ENCODE measurements at places on chromosomes 1 and 21. TPM values are rescaled to one million over a fixed set of nuclear protein-coding genes. Genes with fewer than 3 reads are reported as not detected.
A peak's percentile ranks its signal among the peaks of the same experiment; 100 is the strongest.

GRIK3 gene
- 0.09 TPM for total RNA-seq

DDR2 gene
- total RNA-seq, result 1.4 TPM

AUNIP gene
- total RNA-seq, result 3.0 TPM

CD52 gene
- total RNA-seq, result not detected

CD2 gene
- total RNA-seq, result not detected

GRCh38 chr1:21510885-21511578 is 1.8 kb downstream of the ALPL start:
- H3K4me1 ChIP-seq, result no peaks in the 10 kb centered on the region
- peaks cover 32% of the 10 kb centered on the region for H3K27me3 ChIP-seq
- H3K36me3 ChIP-seq, result no peaks in the 10 kb centered on the region

GRCh38 chr1:47367651-47368050 is 34.1 kb downstream of the CMPK1 start:
- H3K27me3 ChIP-seq, result no peaks in the 10 kb centered on the region
- peaks cover 7% of the 10 kb centered on the region for H3K36me3 ChIP-seq
- no peaks in the 10 kb centered on the region for H3K4me1 ChIP-seq
- no peak overlapping the region for H3K4me3 ChIP-seq
- no peak for DNase-seq

- DNase-seq, result no peak
- H3K27ac ChIP-seq, result no peak overlapping the region
- no peaks in the 10 kb centered on the region for H3K4me1 ChIP-seq
- H3K4me3 ChIP-seq, result no peak overlapping the region
- H3K27me3 ChIP-seq, result no peaks in the 10 kb centered on the region
- H3K36me3 ChIP-seq, result no peaks in the 10 kb centered on the region
These were observed 818.9 kb downstream of the KCNT2 start for GRCh38 chr1:195789321-195789720.

GRCh38 chr1:3222042-3222692 is 153.2 kb downstream of the PRDM16 start:
- H3K27me3 ChIP-seq, result no peaks in the 10 kb centered on the region
- peak overlapping the region; percentile 55 for H3K27ac ChIP-seq
- no peak for DNase-seq
- no peaks in the 10 kb centered on the region for H3K36me3 ChIP-seq
- H3K4me3 ChIP-seq, result no peak overlapping the region

- no peaks in the 10 kb centered on the region for H3K36me3 ChIP-seq
- DNase-seq, result no peak
- no peak overlapping the region for H3K4me3 ChIP-seq
- H3K4me1 ChIP-seq, result peaks cover 11% of the 10 kb centered on the region
- no peaks in the 10 kb centered on the region for H3K27me3 ChIP-seq
These were observed 28.7 kb downstream of the ABCA4 start for GRCh38 chr1:94092210-94092613.

GRCh38 chr1:199098468-199098867 is 459.6 kb downstream of the PTPRC start:
- DNase-seq, result no peak
- no peaks in the 10 kb centered on the region for H3K27me3 ChIP-seq
- H3K27ac ChIP-seq, result no peak overlapping the region
- no peaks in the 10 kb centered on the region for H3K4me1 ChIP-seq
- no peaks in the 10 kb centered on the region for H3K36me3 ChIP-seq

DNA sequence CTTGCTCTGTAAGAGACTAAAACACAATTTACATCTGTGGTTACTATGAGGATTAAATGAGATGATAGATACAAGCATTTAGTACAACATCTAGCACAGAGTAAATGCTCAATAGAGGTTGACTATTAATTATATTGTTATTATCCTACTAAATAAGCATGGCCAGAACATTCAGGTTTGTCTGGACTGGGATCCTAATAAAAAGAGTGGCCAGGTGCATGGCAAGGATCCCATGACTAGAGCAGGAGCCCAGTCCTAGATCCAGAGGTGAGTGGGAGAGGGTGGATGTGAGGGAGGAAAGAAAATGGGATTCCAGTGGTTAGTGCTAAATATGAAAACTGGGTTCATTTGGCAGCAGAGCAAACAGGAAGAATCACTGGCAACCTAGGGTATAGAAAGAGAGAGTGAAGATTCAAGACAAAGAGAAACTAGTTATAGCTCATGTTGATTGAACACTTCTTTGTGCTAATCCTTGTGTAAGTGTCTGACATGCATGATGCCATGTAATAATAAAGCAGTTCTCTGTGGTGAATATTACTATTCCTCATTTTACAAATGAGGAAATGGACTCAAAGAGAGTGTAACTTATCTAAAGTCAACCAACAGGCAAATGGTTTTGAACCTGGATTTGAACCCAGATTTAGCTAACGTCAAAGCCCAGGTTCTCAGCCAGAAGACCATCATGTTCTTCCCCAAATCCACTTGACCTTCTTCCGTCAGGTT is 71.1 kb upstream of the FGGY start:
- DNase-seq, result no peak
- no peak overlapping the region for H3K4me3 ChIP-seq
- no peaks in the 10 kb centered on the region for H3K36me3 ChIP-seq
- peaks cover 3% of the 10 kb centered on the region for H3K4me1 ChIP-seq

DNA sequence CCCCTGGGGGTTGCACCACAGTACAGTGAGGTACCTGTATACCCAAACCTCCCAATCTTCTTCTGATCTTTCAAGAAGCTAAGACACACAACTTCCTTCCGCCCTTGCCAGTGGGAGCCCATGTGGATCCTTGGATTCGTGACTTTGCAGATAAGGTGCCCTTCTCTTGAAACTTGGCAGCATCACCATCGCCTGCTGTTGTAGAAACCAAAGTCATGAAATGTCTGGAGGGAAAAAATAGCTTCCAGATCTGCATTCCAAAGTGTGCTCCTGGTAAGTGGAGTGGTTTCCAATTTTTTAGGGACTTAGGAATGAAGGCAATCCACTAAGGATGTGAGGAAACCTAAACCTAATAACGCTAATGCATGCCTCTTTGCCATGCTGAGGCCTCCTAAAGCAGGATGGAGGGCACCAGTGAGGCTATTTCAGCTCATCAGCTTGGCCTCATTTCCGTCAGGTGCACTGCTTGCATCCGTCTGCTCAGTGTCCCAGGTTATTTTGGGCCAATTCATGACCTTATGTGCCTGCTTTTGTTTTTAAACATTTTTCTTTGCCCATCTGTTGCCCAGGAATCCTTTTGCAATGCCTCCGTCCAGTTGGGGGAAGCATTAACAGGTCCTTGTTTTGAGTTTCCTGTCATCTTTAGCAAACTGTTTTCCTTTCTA is 8.2 kb upstream of the EFHD2 start:
- H3K4me1 ChIP-seq, result peaks cover 6% of the 10 kb centered on the region
- H3K4me3 ChIP-seq, result no peak overlapping the region
- H3K27me3 ChIP-seq, result no peaks in the 10 kb centered on the region
